H1 (cell line): ENCODE measurements at places on chromosomes 12 and 14. TPM values are rescaled to one million over a fixed set of nuclear protein-coding genes. Genes with fewer than 3 reads are reported as not detected.

GRCh38 chr14:26856876-26857518, 259.2 kb upstream of the NOVA1 start:
- no peak for DNase-seq

DNA sequence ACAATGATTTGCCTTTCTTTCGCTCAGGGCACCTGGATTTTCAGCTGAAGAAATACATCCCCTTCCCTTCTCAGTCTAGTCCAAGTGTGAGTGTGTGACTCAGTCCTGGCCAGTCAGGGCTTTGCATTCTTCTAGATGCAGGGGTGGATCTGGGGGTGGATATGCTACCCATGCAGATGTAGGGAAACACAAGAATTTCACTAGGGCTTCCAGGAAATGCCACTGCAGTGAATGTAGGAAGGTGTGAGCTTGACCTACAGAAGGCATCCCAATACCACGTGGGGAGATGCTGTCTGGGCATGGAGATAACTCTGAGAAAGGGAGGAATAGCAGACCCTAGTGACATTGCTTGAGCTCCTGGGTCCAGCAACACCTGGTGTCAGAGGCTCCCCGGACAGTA, 404.2 kb downstream of the GLT1D1 start:
- DNase-seq, result no peak

The CCDC175 gene
- 0.19 TPM in 1 of 2 replicates, not detected in the other for total RNA-seq

DNA sequence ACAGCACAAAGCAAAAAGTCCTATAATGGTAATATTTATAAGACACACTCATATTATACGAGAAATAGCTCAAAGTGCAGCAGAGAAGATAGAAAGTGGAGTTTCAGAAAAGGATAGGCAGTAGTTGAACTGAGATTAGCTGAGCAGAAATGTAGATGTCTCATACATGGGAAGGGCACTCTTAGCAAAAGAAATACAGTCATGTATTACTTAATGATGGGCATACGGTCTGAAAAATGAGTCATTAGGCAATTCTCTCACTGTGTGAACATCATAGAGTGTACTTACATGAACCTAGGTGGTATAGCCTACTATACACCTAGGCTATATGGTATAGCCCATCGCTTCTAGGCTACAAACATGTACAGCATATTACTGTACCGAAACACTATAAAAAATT, 671.3 kb downstream of the RPS29 start:
- DNase-seq, result no peak

DNA sequence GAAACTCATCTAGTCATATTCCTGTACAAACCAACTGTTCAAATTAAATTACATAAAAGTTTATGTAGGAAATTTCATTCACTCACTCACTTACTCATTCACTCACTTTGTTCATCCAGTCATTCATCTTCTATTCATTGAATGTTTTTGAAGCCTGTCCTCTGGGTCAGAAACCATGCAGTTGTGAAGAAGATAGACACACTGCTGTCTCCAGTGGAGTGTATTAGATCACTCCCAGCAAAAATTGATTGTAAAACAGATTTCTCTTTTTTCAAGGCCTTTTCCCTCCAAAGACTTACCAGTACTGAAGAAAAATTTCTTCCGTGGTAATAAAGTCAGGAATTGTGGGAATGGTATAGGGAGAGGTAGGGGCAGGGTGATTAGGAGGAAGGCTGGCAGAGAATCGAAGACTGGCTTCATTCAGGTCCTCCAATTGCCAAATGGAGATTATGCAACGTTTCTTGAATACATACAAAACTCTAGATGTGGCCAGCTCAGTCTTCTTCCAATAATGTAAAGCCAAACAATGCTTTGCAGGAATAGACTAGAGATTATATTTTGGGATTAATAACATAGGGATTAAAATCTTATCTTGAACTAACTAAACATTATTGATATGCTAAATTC, 9.1 kb downstream of the LRRK2 start:
- no peak for DNase-seq

DNA sequence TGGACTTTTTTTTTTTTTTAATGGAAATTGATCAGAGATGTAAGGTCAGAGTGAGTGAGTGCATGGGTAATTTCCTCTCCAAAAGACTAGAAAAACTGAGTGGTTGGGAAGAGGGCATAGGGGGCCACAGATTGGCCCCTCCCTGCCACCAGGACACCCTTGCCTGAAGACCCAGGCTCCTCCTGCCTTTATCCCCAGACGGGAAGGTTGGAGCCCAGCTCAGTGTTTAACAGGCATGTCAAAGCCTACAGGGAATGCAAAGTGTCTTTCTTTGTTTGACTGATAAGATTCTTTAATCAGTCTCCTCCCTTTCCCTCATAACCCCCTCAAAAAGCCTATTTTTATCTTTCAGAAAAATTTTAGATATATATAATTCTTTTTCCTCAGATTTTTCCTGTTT, 50.3 kb downstream of the IRAK3 start:
- no peak for DNase-seq

DNA sequence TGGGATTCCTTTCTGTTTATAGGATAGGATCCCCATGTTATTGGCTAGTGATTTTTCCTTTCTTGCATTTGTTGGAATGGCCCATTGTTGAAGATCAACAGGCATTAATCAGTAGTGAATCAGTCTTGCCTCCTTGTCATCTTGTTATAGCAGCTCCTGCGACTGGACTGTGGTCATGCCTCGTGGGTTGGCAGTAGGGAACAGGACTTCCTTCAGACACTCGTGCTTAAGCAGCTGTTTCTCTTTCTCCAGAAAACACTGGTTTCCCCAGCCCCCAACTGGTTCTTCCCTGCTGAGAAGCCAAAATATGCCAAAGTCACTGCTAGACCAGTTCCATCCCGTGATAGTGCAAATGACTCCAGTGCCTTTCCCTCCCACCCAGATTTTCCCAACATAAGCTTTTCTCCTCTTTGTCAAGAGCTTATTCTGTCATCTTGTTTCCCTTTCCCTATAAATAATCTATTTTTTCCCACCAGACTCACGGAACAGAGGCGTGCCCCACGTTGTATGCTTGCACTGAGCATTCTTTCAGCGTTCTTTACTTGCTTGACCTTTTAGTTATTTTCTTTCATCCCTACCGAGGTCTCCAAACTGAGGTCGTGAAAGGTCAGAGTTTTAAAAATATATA, 83.5 kb downstream of the SAMD4A start:
- no peak for DNase-seq

The ARF6 gene
- 56.7 and 56.9 TPM in 2 replicates for total RNA-seq

GRCh38 chr14:105999361-106000028, 473.1 kb downstream of the TMEM121 start:
- no peak for DNase-seq

DNA sequence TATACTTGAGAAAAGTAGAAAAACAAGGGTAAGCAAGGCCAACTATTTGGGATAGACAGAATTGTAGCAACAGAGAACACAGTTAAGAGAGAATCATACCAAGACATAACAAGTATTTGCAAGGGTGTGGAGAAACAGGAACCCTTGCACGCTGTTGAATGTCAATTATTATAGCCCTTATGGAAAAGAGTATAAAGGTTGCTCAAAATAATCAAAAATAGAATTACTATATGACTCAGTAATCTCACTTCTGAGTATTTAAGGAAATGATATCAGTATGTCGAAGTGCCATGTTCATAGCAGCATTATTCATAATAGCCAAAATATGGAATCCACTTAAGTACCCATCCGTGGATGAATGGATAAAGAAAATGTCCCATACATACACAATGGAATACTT, 193.3 kb downstream of the PHLDA1 start:
- DNase-seq, result no peak

DNA sequence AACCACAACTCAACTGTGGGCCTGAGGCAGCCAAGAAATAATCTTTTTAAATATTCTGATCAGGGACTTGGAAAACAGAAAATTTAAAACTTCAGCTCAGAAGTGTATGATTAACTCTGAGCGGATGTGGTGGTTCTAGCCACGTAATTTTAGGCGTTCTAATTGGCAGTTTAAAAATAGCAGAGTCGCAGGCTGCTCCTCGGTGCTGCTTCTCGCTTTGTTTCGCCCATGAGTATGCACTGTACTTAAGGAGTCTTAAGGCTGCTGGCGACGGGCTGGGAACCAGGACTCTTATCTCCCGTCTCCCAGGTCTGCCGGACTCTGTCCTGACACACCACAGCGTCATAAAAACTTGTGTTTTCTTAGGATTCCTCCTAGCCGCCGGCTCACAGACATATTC, 113.4 kb upstream of the PELI2 start:
- DNase-seq, result no peak

- DNase-seq, result no peak
These were observed 465.6 kb downstream of the ZFP36L1 start for GRCh38 chr14:68327231-68327630.

- DNase-seq, result no peak
These were observed 215.6 kb downstream of the TTC8 start for GRCh38 chr14:89040080-89040459.

The CCDC196 gene
- not detected in 2 replicates for total RNA-seq

GRCh38 chr12:27220055-27220987, 23.8 kb upstream of the STK38L start:
- no peak for DNase-seq

The ERBB3 gene
- 49.2 and 52.4 TPM in 2 replicates for total RNA-seq

GRCh38 chr12:7782055-7782454, 7.1 kb upstream of the NANOG start:
- no peak for DNase-seq

The C14orf39 gene
- 0.75 and 1.2 TPM in 2 replicates for total RNA-seq

The SIX6 gene
- total RNA-seq, result not detected in 2 replicates

The GPR84 gene
- not detected in 2 replicates for total RNA-seq

DNA sequence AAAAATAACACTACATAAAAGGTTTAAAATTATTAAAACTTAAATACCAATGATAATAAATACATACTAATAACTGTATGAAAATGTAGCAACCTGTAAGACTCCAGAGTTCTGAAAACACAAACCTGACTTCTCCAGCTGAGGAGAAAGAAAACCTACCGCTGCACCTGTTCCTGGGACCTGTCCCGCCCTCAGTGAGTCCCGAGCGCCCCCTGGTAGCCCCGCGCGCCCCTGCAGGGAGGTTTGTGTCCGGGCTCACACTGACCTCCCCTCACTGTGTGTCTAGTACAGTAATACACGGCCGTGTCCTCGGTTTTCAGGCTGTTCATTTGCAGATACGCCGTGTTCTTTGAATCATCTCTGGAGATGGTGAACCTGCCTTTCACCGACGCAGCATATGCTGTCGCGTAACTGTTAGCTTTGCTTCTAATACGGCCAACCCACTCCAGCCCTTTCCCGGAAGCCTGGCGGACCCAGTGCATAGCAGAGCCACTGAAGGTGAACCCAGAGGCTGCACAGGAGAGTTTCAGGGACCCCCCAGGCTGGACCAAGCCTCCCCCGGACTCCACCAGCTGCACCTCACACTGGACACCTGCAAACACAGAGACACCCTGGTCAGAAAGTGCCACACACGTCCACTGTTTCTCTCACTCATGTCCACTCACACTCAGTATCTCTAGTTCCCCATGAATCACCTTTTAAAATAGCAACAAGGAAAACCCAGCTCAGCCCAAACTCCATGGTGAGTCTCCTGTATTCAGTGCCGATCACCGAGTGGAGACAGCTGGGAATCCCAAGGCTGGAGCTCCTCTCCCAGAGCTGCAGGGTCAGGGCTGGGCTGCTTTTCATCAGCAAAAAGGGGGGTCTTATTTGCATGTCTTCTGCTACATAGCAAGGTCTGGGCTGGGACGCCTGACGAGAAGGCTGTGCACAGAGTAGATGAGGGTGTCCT, 1276.3 kb downstream of the TMEM121 start:
- no peak for DNase-seq

The PARPBP gene
- 33.2 and 38.1 TPM in 2 replicates for total RNA-seq

DNA sequence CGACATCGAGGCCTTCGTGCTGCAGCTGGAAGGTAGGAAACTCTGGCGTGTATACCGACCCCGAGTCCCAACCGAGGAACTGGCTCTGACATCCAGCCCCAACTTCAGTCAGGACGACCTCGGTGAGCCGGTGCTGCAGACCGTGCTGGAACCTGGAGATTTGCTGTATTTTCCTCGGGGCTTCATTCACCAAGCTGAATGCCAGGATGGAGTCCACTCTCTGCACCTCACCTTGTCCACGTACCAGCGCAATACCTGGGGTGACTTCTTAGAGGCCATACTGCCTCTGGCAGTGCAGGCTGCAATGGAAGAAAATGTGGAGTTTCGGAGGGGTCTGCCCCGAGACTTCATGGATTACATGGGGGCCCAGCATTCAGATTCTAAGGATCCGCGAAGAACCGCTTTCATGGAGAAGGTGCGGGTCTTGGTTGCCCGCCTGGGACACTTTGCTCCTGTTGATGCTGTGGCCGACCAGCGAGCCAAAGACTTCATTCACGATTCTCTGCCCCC, 1.4 kb downstream of the RIOX1 start:
- no peak for DNase-seq

GRCh38 chr12:124094733-124095132, 121.7 kb downstream of the ZNF664 start:
- no peak for DNase-seq

DNA sequence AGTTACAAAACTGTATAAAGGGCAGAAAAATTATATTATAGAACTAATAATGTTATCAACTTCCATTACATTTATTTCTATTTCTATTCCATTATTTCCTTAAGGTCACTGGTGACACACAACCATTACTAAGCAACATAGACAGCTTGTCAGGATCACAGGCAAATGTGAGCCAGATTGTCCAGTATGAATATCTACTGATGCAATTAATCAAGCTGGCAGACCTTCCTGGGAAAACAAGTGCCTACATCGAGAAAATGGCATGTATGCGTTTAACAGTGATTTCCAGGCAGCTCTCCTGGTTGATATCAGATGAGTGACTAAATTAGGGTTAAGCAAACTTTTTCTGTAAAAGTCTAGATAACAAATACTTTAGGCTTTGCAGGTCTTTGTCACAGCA, 36.9 kb upstream of the TSPAN8 start:
- no peak for DNase-seq

The OR6C2 gene
- not detected in 2 replicates for total RNA-seq

DNA sequence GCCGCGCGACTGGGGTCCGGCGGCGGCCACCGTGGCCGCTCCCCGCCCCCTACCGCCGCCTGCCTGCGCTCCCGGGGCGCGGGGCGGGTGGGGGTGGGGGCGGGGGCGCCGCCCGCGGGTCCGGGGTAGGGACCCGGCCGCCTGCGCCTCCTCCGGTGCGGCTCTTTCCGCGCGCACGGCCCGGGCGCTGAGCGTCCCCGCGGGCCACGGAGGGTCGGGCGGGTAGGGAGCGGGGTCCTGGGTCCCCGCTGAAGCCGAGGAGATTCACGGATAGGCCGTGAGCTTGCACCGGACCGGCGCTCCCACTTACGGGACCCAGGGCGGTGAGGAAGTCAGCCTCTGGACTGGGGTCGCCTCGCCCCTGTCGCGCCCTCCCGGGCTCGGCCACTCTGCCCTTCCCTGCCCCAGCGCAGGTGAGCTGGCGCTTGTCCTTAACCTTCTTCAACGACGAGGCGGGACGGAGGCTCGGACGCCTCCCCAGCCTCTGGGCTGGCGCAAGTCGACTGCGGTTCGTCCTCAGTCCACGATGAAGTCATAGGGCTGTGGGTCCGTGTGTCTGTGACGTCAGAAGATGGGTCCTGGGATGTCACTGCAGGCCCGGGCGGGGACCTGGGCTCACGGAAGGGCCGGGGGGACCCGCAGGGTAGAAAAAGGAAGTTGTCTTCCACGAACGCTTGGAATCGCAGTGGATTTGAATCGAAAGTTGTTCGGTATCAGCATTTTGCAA, 514 bp downstream of the FBXO34 start:
- DNase-seq, result peak; percentile 75
